Activated T-cell treated with anti-CD3 and anti-CD28 coated beads, Interleukin-2, amount 50 U/mL, for 72 hours (primary cell): ENCODE measurements at places on chromosomes 1 and 21.

DNA sequence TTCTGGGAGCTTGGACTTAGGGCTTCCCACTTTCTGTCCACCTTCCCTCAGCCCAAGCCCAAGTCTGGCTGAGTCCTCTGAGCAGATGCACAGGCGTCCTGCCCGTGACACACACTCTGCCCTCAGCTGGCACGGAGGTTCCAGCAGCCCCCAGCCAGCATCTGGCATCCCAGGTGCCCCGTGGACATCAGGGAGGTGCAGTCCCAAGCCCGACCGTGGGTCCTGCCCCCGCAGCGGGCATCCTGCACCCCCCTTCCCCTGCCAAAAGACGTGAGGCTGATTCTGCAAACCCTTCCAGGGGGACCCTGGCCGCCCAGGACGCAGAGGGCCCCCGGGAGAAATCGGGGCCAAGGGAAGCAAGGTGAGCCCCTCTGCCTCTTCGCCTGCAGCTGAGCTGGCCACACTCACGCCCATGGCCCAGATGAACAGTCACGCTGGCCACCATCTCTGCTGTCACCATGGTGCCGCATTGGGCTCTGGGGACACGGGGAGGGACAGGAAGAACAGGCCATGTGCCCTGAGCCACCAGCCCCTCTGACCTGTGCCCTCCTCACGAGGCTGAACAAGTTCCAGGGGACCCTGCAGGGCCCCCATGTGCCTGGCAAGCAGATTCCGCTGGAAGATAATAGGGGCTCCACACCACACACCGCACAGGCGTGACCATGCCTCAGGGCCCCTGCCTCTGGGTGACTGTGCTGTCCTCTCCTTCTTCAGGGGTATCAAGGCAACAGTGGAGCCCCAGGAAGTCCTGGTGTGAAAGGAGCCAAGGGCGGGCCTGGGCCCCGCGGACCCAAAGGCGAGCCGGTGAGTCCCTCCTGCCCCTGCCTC lies 20.6 kb downstream of the COL6A2 start:
- no peak for DNase-seq

DNA sequence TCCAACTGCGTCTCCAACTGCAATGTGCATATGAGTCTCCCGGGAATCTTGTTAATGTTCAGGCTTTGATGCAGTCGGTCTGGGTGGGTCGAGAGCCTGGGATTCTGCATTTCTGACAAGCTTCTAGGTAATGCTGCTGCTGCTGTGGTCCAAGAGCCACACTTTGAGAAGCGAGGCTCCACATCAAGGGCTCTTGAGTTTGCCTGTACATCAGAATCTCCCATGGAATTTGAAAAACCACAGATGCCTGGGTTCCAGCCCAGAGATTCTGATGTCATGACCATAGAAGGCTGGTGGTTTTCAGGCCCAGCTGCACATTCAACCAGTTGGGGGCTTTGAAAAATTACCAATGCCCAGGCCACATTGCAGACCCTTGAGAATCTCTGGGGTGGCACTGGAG lies 93.9 kb upstream of the TARDBP start:
- DNase-seq: no peak

GRCh38 chr1:78277253-78277652 lies 213.5 kb upstream of the PTGFR start:
- no peak for DNase-seq

DNA sequence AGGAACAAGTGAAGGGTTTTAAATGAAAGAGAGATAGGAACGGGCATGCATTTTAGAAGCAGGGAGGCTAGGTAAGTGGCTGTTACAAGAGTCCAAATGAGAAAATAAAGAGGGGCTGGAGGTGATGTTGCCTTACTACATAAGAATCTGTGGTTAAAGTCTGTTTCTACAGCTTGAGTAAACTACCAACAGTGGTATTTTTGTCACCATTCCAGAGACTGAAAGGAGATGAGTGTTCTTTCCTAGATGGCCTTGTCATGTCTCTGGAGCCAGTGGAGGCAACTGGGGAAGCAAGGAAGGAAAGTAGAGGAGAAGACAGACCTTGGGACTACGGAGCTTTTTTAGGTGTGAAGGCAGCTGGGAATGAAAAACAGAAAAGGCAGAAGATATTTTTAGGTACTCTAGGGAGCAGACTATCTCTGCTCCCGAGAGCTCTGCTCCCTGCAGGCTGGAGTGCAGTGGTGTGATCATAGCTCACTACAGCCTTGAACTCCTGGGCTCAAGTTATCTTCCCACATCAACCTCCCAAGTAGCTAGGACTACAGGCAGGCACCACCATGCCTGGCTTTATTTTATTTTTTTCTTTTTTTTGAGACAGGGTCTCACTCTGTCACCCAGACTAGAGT lies 12.2 kb downstream of the HDAC1 start:
- no peak for DNase-seq
